ENCODE measurements at places on chromosomes 2 and 18.

GRCh38 chr2:181892799-181893435 is 1.4 kb downstream of the ITPRID2 start:
- no peak for DNase-seq

DNA sequence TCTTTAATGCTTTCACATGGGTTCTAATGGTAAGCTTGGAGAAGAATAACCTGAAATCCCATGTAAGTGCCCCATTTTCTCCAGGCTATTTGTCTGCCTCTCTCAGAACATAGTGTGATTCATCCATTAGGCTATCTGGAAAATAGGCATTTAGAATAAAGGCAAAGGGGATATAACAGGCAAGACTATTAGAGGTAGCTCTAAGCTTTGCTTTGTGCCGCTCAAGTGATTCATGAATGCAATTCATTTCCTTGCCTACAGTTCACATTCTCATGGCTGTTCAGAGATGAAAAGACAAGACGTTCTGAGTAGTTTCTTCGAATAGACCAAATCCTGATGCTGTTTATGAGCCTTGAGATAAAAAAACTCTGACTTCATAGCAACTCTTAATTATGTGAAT is 101.7 kb downstream of the ANKRD44 start:
- DNase-seq: no peak

DNA sequence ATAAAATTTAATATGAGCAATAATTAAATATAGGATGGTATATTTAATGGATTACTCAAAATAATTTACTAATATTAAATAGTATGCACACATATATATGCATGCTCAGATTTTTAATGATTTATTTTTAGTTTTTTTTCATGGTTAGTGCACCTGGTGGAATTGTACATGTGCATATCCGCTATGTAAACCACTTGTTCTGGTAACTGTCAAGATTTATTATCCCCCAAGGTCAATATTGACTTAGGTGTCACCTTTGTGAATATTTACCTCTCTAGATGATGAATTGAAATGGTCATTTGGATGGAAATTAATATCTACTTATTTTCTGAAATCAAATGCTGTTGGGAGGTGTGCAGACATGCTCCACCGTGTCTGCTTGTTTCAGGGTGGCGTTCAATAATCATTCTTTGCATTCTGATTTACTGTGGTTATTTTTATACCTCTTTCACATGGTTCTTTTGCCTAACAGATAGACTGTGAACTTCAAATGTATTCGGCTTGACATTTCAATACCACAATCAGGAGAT is 14.7 kb downstream of the CNTNAP5 start:
- no peak for DNase-seq

DNA sequence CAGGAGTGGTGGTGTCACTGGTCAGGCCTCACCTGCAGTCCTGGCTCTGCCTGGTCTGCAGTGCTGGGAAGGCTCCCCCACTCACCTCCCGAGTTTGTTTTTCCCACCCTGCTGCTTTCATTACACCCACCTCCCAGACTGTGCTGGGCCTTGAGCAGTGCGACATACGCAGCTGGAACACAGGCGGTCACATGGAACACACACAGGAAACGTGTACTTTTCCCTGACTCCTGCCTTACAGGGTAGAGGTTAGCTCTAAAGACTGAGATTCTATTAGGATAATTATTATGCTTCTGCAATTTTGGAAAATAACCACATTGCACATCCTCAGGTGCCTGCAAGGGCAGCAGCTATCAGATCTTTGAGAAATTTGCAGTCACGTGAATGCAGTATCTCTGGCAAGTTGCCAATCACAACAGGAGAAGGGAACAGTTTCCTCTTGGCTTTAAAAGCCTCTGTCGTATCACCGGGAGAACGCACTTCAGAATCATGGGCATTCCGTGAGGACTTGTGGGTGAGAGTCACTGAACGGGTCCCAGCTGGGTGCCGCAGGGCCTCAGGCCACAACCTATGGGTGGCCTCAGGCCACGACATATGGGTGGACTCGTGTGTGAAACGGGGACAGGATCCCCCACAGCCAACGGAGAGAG is 136.5 kb downstream of the ZNF236 start:
- no peak for DNase-seq

GRCh38 chr18:48885266-48885923 is 65.4 kb downstream of the SMAD7 start:
- DNase-seq: no peak

- no peak for DNase-seq
These were observed 108.2 kb upstream of the CTDP1 start for GRCh38 chr18:79571211-79572092.

DNA sequence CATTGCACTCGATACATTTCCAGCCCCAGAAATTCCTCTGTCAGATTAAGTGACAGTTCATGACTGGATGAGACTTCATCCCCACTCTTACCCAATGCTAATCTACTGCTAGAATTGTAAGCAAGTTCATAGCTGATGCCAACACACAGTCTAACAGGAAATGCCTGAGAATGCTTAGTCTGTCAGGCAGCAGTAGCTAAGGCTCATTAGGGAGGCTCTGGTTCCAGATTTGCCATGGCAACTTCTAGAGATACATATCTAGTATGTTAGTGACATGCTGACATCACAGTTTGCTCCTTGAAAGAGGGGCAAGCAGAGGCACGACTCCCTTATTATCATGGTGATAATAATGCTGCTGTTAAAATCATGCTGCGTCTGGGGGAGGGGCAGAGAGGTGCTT is 198.4 kb downstream of the RBM43 start:
- no peak for DNase-seq

DNA sequence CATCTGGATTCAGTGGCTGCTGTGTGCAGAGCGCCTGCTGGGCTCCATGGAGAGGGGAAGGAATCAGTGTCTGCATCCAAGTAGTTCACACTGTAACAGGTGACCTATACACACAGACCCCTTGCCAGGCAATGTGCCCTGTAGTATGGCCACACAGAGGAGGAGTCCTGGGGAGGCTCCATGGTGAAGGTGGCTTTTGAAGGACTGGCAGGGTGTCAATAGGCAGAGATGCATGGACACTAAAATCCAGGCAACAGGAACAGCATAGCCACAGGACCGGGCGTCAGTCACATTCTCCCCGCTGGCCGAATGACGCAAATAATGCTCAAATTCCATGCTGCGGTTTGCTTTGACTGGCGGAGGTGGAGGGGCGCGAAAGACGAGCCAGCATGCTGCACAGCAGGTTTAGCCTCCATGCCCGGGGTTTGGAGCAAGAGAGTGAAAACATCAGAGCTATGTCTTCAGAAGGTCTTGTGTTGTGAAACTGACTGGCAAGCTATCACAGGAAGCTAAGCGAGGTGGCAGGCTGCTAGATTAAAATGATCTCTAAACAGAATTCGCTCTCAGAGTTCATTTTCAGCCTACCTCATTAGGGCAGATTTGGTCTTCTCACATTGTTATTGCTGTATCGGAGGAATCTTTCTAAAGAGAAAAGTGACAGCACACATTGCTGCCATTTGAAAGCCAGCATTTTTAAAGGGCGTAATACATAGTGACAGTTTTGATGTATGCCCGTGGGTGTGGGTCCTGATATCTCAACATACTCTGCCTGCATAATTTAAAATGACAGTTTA is 1.2 kb upstream of the CHMP1B start:
- peak; percentile 33 for DNase-seq

DNA sequence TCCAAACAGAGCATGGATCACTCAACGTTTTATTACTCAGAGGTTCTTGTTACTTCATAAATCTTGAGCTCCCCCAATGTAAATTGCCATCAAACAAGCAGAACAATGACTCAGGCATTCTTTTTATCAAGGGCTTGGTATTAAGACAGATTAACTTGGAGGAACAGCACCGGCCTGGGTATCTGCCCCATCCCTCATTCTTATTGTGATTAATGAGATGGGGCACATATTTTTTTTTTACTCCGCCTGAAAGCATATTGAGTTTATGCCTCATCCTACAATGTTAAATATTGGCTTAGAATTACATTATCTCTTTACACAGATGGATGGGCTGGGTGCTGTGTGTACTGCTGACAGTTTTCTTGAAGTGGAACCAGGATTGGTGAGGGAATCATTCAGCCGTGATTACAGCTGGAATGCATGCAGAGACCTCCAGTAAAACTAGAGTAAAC is 387.3 kb downstream of the CLIP4 start:
- DNase-seq: no peak
